D721Med (cell line): ENCODE measurements at places on chromosomes 7 and 10.

DNA sequence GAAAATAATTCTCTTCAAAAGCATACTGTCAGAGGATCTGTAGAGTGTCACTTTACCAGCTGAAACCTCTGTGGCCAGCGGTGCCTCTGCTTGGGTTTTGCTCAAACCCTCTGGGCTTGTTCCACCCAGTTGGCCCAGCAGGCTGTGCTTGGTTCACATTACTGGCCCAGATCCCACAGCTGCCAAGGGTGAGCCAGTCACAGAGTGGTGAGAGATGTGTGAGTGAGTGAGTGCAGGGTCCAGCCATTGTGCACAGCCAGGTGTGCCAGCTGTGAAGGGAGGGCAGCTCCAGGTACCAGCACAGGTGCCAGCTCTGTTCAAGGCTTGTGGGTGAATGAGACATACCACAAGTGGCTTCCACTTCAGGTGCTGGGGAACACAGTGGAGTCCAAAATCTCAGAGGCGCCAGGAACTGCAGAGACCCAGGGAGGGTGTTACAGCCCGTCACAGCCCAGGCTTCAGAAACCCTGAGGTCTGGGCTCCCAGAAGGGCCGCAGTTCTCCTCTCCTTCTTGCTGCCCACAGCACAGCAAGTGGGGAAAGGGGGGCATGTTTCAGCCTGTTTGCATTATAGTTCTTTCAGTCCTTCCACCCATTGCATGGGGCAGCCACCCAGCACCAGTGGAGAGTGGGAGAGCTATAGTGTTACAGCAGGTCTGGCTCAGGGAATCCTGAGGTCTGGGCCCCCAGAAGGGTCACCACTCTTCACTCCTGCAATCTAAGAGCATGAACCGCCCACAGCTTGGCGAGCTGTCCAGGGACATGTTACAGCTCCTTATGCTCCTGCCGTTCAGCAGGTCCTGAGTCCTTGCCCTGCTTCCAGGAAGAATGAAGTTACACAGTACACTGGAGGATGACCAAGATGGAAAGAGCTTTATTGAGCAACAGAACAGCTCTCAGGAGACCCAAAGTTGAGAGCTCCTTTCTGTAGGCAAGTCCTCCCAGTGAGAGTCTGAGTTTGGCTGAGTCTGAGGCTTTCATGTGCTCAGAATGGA, 931.7 kb upstream of the SORCS1 start:
- no peak for DNase-seq

GRCh38 chr10:24603333-24603732, 120.4 kb downstream of the ARHGAP21 start:
- no peak for DNase-seq

DNA sequence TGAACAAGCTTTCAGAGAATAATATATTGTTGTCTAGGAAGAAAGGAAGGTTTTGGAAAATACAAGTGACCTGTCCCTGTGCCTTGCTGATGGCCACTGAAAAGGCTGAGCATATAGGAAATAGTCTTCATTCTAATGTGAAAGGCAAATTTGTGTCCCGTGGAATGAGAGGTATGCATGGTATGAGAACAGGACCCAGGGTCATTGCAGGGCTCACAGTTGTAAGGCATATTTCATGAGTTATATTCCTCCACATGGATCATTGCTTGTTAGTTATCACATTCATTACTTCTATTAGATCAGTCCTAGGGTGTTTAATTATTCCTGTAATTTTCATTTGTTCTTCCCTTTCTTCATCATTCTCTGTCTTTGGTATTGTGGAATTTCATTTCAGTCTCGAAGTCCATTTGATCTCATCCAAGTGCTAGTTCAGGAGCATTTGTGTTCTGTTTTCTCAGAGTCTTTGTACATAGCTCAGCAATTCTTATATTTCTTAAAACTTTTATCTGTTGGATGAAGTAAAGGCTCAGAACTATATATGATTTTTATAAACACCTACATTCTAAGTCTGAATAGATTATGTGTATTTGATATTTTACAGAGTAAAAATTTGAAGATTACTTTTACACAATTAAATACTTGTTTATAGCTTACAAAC, 39.4 kb upstream of the ARHGAP21 start:
- no peak for DNase-seq

GRCh38 chr10:588246-589165, 101.0 kb downstream of the DIP2C start:
- DNase-seq: no peak

GRCh38 chr7:87212498-87212897, 7.0 kb downstream of the TMEM243 start:
- no peak for DNase-seq

DNA sequence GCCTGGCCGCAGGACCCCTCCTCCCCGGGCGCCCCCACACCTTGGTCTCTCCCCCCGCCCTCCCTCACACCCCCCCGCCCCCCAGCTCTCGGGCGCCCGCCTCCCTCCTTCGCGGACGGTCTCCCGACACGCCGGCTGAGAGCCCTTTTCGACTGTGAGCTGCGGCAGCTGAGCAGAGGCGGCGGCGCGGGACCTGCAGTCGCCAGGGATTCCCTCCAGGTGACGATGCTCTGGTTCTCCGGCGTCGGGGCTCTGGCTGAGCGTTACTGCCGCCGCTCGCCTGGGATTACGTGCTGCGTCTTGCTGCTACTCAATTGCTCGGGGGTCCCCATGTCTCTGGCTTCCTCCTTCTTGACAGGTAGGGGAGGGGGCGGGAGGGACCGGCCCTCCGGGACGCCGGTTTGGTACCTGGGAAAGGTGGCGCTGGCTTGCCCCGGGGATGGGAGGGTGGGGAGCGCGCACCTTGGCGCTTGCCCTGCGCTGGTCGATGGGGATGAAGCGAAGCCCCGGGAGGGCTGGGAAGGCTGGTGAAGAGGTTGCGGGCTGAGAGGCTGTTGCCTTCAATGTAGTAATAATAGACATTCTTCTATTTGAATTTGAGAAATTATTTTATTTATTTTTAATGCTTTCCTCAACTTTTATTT, at the start of gene BMPER:
TSS of gene BMPER (plus strand) at position 151 of the 644 bp plus-strand sequence. CDS start at position 226, 75 bp downstream.
- DNase-seq: no peak

- no peak for DNase-seq
Observed at GRCh38 chr7:12131122-12131521, 80.0 kb upstream of the TMEM106B start.

- no peak for DNase-seq
Observed at GRCh38 chr7:123879628-123880027, 34.7 kb downstream of the HYAL4 start.

- peak; percentile 55 for DNase-seq
Observed at GRCh38 chr7:152615031-152615741, 60.8 kb downstream of the XRCC2 start.

GRCh38 chr10:104348601-104349000, 5.0 kb upstream of the CFAP58 start:
- DNase-seq: no peak

DNA sequence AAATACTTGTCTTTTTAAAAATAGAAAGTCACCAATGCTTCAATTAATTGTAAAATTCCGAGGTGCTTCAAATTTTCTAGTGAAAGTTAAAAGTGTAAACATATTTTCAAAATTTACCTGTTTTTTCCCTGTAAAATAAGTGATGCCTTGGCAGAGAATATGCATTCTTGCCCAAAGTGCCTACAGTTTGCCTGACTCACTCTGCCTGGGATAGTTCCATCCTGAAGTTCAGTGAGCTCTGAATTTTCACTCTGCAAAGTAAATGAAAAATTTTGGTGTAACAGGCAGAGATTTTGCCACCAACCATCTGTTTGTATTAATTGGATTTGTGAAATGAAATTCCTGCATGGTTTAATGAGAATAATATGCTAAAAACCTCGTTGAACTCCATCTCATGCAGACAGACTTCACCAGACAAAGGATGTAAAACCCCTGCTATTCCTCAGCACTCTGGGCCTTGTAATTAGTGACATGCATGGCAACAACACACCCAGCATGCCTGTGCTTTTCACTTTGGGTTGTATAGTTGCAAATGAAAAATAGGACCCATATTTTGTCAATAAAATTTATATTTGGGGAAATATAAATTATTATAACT, 117.4 kb upstream of the GNAI1 start:
- no peak for DNase-seq

- no peak for DNase-seq
Observed at GRCh38 chr10:17430647-17431355, 23.6 kb downstream of the ST8SIA6 start.

DNA sequence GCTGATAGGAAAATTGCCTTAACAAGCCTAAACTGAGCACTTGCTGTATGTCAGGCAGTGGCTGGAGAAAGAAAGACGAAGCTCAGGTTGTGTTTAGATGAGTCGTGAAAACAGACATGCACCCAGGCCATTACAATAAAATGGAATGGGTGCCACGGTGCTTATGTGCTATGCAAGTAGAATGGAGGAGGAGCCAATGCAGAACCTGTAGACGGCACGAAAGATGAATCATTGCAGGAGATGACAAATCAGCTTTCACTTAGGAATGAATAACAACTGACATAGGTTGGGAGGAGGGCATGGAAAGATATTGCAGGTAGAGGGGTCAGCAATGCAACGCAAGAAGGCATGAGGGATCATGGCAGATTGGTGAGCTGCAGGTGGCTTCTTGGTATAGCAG, 61.2 kb upstream of the ARHGAP21 start:
- DNase-seq: no peak

DNA sequence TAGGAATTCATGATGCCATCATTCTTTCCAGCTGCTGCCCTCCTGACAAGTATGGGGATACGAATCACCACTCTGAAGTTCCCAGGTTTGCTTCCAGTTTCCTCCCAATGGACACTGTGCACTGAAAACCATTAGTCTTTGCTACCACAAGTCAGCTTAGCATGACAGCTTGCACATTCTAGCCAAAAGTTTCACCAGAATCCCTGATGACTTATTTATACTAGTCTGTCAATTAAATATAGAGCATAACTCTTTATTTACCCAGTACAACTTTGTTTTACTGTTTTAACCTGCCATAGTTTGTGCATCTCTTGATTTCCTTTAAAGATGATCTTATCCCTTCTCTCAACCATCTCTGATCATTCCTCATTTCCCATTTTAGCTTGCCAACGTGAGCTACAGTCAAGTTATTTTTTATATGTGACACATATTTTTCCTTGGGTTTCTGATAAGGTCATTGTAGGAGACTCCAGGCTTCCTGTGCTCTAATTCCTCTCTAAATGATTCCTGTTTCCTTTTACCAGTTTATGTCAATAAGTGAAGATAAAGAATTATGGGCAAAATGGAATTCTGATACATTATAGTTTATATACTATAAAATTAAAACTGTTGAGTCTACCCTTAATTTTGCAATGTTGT, 167.5 kb upstream of the MEOX2 start:
- DNase-seq: no peak

- no peak for DNase-seq
Observed at GRCh38 chr10:16437540-16437894, 707 bp downstream of the PTER start.

- DNase-seq: no peak
Observed at GRCh38 chr7:49631960-49632359, 141.5 kb upstream of the VWC2 start.

GRCh38 chr7:1366801-1367405, 92.4 kb downstream of the MICALL2 start:
- no peak for DNase-seq

DNA sequence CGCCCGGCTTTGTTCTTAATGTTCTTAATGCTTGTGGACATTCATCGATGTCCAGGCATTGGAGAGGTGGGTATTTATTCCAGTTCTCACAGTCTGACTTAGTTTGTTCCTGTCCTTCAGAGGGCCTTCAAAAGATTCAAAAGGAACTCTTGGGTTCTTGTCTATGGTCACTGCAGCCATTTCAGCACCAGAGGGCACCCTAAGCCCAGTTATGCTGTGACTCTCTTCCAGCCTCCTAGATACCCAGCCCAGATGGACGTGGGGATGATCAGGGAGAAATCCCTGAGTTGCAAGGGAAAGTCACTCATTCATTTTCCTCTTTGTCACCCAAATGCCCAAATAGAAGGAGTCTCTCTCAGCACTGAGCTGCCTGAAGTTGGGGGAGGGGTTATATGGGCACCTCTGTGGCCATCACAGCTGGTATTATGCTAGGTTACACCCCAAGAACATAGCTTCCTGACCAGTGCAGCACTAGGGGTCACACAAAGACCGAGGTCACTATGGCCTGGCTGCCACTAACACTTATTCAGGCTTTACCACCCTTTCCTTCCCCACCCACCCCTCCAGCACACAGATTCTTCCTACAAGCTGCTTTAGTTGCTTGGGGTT, 26.5 kb upstream of the CCDC126 start:
- DNase-seq: peak; percentile 39

- DNase-seq: no peak
Observed at GRCh38 chr10:10545771-10546170, 471.9 kb upstream of the CELF2 start.

- DNase-seq: no peak
Observed at GRCh38 chr10:23293145-23293724, 51.4 kb downstream of the C10orf67 start.

- DNase-seq: no peak
Observed at GRCh38 chr10:36888925-36889573, 236.3 kb upstream of the ANKRD30A start.

DNA sequence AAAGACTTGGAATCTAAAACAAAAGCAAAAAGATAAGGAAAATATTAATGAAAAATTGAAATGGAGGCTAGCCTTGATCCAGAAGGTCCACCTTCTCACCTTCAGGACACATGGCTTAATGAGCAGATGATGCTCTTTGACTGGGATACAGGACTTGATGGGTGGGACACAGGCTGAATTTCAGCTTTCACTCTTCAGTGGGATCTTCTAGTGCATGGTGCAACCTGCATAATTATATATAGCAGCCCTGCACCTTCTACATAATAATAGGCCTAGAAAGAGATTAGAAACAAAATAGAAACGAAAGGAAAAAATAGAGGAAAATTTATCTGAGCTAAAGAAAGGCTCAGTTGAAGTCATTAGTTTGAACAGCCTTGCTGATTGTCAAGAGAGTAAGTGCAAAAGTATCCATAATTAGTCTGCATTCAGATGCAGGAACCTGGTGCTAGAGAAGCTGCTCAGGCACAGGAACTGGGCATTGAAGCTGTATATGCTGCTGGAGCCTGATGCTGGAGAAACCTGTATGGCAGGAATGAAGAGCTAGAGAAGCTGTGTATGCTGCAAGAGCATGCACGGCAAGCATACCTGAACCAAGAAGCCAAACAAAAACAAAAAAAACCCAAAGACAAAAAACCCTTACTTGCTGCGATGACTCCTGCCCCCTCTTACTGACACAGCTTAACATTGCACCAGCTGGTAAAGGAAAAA, 19.4 kb downstream of the MKLN1 start:
- no peak for DNase-seq

GRCh38 chr10:53598914-53599313, 826.3 kb upstream of the MBL2 start:
- no peak for DNase-seq

DNA sequence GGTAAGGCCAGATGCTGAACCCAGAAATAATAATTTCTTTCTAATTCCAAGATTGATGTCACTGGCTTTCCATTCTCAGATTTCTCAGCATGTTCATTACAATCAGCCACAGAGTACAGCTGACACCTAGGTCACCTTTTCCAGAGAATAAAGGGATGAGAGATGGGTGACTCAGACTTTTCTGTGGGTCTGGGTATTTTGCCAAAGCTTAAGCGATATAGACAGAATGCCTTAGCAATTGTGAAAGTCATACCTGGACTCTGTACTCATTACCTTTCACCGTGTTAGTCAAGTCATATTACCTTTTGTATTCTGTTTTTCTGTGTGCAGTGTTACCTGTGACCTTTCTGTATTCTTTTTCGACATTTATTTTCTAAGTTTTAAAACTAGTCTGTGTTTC, 10.6 kb upstream of the PRTFDC1 start:
- no peak for DNase-seq
